ENCODE measurements at places on chromosomes 6 and 20.

GRCh38 chr6:157653521-157653920, 169.5 kb upstream of the SNX9 start:
- DNase-seq = no peak

DNA sequence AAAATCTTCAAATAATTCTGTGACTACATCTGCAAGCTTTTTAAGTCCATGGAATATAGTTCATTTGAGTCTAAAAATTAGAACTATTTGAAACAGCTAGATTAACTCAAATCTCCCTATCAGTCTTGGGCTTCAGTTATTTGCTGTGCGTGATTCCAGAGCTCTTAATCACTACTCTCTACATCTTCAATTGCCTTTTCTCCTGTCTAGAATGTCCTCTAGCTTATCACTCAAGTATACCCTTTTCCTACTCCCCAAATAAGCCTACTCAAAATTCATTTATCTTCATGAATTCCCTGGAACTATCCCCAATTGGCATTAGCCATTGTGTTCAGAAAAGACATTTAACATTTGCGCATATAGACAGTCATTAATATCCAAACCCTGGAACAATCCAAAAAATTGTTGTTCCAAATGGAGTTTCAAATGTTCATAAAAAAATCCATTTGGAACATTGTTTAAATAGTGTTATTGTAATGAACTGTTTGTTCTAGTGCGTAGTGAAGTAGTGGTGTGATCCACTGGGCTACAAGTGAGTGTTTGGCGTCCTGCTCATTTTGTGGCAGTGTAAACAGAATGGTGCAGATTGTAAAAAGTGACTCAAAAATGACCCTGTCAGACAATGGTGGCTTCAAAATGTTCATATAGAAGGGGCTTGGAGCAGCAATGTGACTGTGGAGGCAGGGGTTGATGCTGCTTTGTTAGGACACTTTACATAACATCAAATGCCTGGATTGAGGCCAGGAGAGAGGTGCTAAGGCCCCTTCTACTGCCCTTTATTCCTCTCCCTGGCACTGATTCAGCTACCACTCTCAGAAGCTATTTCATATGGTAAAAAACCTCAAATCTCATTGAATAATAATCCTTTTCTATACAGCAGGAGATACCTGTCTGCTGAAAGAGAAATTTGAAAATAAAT, 122.3 kb downstream of the KIF6 start:
- DNase-seq = no peak

GRCh38 chr6:126167726-126168125, 172.2 kb upstream of the CENPW start:
- no peak for DNase-seq

DNA sequence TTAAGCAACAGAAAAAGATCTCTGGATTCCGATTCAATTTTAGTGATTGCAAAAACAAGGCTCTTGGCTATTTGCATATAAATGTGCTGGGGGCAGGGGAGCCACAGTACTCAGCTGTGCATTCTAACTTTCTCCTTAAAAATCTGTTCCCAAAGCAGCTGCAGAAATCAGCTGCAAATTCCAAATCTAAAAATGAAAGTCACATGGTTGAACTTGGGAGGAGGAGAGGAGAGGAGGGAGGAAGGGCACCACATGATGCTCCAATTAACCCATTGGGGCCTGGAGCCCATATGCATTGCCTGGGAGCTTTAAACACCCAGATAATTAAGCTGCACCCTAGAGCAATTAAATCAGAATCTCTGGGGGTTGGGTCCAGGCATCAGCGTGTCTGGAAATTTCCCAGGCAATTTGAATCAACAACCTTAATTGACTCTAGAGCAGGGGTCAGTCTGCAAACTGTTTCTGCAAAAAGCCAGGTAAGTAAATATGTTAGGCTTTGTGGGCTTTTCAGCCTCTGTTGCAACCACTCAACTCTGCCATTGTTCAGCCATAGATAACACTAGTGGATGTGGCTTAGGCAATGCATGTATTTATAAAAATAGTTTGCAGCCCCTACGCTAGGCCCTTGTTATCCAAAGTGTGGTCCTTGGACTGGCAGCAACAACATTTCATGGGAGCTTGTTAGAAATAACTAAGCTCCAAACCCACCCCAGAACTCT, 508.1 kb downstream of the KIF16B start:
- no peak for DNase-seq
